Diencephalon (tissue), 1 donor: ENCODE measurements at places on chromosomes 7 and 10. TPM values are rescaled to one million over a fixed set of nuclear protein-coding genes. Genes with fewer than 3 reads are reported as not detected.

COL28A1 gene
- total RNA-seq = 1.4 TPM

TMEM229A gene
- total RNA-seq = 4.6 TPM

PSD gene
- 108 TPM for total RNA-seq

HKDC1 gene
- 2.1 TPM for total RNA-seq

NRG3 gene
- 26.3 TPM for total RNA-seq
